ENCODE measurements at places on chromosomes 2 and 18.

DNA sequence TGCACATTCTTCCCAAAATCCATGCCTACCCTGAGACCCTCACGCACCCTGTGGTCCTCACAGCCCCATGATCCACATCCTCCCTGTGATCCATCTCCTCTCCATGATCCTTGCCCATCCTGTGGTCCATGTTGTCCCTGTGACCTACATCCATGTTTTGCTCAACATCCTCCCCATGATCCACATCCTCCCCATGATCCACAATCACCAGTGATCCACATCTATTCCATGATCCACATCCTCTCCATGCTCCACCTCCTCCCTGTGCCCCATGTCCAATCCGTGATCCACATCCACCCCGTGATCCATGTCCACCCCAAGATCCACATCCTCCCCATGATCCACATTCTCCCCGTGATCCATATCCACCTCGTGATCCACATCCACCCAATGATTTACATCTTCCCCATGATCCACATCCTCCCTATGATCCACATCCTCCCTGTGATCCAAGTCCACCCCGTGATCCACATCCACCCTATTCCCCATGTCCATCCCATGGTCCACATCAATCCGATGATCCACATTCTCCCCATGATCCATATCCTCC lies 281.2 kb downstream of the MYCN start:
- no peak for DNase-seq

GRCh38 chr2:39059366-39059952 lies 61.4 kb downstream of the SOS1 start:
- no peak for DNase-seq

DNA sequence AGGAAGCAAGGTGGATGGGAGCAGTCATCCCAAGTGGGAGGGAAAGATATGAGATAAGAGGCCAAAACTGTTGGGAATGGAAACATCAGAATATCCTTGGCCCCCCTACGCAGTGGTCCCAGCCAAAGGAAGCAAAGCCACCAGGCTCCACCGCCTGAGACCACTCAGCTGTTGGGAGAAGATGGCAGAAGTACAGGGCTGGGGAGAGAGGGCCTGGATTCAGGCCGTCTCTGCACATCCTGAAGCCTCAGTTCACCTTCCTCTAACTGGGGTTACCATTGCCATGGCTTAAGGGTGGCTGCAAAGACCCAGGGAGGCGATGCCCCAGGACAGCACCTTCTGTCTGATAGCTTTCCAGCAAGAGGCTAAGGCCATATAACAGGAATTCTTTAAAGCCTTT lies 193.8 kb downstream of the MGAT5 start:
- no peak for DNase-seq

GRCh38 chr2:161436411-161436810 lies 20.3 kb downstream of the TBR1 start:
- no peak for DNase-seq

GRCh38 chr2:74548900-74549826 lies 4.6 kb downstream of the LOXL3 start:
- DNase-seq: no peak

DNA sequence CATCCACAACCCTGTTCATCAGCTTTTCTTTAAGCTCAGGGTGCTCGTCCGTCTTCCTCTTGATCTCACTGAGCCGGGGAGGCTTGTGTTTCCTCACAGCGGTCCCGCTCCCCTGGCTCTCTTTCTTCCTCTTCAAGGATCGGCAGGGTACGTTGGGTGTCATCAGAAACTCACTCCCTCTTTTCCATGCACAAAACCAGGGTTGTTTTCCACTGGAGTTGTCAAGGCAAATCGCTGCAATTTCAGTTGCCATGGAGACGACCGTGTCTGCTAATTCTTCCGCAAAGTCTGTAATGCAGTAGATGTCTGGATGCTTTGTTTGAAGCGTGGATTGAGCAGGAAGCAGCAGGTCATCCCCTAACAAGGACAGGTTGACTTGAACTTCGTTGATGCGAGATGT lies 146.4 kb downstream of the DAW1 start:
- no peak for DNase-seq

- no peak for DNase-seq
Measured at GRCh38 chr2:10169053-10169578, 46.6 kb downstream of the RRM2 start.

DNA sequence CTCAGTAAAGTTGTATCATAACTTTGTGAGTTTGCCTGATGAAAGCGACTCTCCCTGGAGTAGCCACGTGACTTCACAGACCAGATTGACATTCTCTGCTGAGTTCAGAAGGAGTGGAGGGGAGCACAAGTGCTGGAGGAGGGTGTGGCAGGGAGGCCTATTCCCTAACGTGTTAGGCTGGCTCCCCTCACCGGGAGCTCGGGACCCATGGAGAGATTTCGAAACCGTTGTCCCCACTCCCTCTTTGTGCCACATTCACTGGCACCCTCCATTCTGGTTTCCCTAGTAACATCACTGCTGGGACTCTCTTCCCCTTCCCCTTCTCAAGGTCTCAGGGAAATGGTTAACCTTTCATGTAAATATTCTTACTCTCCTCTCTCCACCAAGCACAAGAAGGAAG lies 279.9 kb downstream of the ALPK2 start:
- DNase-seq: no peak

GRCh38 chr2:45691171-45691999 lies 39.9 kb downstream of the PRKCE start:
- DNase-seq: no peak

DNA sequence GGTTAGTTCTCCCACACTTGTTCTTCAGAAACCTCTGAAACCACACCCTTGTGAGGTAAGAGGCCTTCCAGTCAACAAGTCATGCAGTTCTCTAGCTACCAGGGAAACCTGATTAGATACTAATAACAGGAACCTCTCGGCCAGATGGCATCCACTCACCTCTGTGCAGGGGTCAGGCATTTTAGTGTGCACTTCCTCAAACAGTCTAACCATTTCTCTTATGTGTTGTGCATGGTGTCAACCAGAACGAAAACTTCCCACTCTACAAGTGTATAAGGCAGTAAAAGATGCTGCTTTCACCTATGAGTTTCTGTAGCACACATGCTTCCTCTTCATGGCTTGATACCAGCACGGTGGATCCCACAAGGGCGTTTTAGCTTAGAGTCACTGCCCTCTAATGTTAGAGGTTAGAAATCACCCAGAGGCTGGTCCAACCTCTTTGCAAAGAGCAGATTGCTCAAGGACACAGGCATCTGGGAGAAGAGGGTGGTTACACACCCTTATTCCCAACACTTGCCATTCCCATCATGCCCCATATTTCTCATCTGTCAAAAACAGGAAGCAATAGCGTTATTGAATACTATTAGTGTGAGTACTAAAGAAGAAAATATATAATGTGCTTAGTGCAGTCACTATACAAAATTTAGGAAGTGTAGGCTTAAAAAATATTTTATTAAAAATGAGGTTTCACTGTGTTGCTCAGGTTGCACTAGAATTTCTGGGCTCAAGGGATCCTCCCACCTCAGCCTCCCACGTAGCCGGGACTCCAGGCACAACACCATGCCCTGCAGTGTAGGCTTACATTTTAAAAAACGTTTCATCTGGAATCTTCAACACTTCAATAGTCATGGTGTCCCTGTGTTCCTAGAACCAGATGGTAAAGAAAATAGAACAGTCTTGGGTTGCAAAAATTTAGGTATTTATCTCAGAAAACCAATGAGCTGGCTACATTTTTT lies 34.5 kb upstream of the RAB31 start:
- DNase-seq: no peak

DNA sequence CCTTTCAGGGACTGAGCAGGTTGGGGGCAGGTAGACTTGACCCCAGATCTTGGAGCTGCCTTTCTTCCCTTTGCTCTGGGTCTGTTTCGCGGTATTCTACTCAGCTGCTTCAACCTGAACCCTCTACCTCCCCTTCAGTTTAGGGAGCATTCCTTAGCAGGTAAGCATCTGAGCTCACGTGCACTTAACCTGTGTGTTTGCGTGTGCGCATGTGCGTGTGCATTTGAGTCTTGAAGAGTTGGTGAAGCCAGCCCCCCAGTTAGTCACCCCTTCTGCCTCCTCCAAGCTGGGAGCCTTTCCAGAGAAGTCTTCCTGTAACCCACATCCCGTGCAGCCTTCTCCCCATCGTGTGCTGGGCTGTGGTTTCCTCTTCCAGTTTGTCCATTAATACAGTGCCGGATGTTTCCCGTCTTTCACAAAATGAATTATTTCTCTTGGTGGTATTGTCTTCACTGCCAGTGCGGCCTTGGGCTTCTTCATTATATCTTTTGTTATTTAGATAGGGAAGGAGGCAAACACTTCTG lies 33.2 kb downstream of the B3GNT2 start:
- DNase-seq: no peak

DNA sequence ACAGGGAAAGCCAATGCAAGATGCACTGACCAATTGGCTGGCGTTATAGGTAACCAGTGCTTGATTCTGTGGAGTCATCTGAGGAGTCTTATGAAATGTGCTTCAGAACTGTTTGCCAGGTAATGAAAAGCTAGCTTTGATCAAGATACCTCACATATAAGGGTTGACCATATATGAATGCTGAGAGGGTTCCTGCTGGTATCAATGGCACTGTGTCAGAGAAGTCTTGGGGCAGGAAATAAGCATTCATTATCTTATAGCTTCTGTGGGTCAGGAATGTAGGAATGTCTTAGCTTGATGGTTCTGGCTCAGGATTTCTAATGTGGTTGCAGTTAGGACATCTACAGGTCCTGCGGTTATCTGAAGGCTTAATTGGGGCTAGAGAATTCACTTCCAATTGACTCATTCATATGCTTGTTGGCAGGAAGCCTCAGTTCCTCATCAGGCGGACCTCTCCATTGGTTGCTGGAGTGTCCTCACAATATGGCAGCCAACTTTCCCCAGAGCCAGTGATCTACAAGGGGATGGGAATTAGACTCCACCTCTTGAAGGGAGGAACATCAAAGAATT lies 22.1 kb upstream of the TCF7L1 start:
- DNase-seq: no peak

- DNase-seq: no peak
Measured at GRCh38 chr2:110770404-110770958, 38.1 kb downstream of the ACOXL start.

- DNase-seq: no peak
Measured at GRCh38 chr18:42404151-42404550, 449.1 kb downstream of the PIK3C3 start.

- DNase-seq: no peak
Measured at GRCh38 chr2:71453404-71454220, at the start of gene DYSF. TSS of gene DYSF (plus strand) at chr2:71453561.

DNA sequence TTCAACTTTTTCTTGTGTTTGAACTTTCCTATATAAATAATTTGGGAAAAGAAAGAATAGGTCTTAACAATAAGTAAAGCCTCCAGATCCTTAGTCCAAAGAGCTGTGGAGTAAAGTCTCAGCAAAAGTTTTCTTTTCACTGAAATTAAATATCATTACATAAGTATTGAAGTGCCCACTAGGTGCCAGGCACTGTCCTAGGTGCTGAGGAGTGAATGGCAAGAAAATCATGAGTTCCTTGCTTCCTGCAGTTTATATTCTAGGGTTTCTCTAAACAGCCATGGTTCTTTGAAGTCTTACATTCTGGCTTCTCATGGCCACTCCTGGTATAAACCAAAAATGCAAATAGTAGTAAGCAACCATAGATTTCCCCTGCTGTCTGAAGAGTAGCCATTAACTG lies 59.7 kb downstream of the SPP2 start:
- no peak for DNase-seq

GRCh38 chr18:45059695-45060094 lies 379.0 kb downstream of the SETBP1 start:
- no peak for DNase-seq

- no peak for DNase-seq
Measured at GRCh38 chr2:190843890-190844699, 36.5 kb upstream of the GLS start.

DNA sequence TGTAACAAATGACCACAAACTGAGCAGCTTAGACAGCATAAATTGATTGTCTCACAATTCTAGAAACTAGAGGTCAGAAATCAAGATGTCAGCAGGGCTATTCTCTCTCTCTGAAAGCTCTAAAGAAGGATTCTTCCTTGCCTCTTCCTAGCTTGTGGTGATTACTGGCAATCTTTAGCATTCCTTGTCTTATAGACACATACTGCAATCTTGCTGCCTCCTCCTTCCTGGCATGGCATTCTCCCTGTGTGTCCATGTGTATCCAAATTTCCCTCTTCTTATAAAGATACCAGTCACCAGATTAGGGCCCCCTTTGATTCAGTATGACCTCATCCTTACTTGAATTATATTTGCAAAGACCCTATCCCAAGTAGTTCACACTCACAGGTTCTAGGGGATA lies 2.3 kb downstream of the ASB3 start:
- DNase-seq: no peak

DNA sequence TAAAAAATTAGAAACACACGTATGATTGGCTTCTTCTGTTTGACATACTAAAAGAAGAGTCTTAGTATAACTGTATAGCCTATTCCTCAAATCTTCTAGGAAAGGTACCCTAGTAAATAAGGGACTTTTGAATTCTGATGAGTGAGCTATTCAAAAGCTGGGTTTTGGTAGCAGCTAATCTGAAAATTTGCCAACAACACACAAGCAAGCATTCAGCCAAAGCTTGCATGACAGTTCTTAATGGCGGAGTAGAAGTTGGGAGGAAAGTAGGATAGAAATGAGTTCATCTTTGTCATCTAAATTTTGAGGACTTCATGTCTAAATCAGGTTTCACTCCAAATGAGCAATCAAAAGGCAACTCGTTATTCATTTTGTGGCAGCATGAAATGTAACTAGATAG lies 813.0 kb downstream of the MBD2 start:
- DNase-seq: no peak

- DNase-seq: no peak
Measured at GRCh38 chr2:60852282-60852860, 29.0 kb upstream of the REL start.

DNA sequence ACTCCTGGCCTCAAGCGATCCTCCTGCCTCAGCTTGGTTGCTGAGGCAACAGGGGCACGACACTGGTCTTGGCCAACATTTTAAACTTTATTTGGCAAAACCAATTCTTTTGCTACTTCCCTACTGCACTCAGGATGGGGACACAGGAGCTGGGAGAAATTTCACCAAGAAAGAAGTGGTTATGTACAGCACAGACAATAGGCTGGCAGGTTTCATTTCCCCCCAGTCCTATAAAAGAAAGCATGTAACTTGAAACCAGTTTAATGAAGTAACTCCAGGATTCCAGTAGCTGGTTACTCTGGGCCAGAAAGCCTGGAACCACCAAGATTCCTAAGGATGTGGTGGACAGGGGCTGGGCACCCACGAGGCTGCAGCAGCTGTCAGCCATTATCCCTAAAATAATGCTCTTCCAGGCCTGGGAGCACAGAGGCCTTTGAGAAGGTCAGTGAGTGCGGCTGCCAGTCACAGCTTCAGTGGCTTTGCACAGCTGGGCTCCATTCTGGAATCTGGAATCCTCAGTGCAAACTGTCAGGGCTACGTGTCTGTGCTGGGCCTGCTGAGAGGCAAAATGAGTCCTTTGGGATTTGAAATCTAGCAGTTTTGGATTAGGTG lies 142.3 kb upstream of the ITGA6 start:
- DNase-seq: no peak

GRCh38 chr18:68462148-68462547 lies 252.8 kb downstream of the TMX3 start:
- DNase-seq: no peak

DNA sequence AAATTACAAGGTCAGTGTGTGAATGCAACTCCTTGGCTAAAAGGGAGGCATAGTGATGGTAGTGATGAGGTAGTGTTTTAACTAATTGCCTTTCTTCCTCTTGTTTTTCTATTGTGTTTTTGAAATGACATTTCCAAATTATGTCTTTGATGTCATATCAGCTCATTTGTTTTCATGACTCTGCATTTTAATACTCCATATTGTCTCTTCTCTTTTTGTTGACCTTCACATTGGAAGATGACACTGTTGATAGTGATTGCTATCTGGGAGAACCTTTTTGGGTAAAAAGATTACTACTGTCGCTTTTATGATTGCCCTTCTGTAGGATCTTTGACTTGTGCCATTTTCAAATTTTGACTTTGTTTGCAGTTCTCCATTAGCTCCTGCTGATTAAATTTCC lies 3.0 kb downstream of the GIGYF2 start:
- DNase-seq: no peak
